GM20000 (cell line): ENCODE measurements at places on chromosomes 1 and 21.

DNA sequence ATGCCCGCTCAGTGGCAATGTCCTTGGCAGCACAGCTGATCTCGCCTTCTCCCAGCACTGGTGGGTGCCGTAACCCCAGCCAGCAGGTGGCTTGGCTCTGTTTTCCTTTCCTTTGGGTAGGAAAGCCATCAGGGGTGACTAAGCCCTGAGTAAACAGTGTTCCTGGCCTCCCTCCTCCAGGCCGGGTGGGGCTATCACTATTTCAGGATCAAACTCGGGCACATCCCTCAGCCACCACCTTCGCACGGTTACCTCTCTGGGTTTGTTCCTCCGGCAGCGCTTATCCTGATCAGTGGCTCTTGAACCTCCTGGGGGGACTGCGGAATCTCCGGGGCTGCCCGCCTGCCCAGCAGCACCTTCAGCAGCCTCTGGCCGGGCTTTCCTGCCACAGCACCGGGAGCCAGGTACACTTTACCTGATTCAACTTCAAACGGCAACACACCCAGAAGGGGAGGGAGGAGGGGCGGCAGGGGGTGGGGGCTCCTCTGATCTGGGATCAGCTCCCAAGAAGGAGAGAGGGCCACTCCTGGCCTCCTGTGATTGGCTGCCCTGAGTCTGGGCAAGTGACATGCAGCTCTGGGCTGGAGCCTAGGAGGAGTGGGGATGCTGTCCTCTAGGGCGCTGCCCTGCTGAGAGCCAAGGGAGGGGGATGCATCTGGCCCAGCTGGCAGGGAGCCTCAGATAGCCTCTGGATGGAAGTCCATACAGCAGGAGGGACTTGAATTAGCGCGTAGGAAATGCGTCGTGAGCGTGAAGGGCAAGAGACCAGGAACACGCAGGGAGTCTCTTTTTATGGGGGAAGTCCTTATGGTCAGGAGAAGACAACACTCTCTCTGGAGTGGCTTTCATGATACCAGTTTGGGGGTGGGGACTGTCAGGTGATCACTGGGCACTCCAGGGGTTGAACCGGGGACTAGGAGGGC lies at the start of gene ASCL5:
Gene ASCL5 (minus strand): TSS at position 353 of the 923 bp plus-strand sequence. CDS start 11,812 bp downstream, outside the sequence.
- DNase-seq, result no peak

DNA sequence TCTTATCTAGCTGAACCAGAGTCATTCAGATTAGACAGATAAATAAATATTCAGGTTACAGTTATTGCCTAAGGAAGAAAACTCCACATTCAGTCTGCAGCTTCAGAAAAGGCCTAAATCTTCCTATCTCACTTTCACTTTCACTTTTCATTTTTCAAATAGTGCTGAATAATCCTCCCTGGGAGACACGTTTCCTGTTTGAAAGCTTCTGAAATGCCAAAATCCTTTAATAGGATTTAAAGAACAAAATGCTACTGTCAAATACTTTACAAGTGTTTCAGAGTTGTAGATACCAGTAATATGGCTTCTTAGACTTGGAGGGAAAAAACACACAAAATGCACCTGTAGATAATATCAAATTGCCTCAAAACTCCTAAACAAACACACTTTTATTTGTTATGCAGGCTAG lies 3.9 kb downstream of the PSMB2 start:
- peak; percentile 34 for DNase-seq

GRCh38 chr1:91763252-91763651 lies 122.7 kb downstream of the TGFBR3 start:
- DNase-seq, result no peak

GRCh38 chr1:234730475-234730769 lies 120.4 kb upstream of the IRF2BP2 start:
- DNase-seq, result no peak

DNA sequence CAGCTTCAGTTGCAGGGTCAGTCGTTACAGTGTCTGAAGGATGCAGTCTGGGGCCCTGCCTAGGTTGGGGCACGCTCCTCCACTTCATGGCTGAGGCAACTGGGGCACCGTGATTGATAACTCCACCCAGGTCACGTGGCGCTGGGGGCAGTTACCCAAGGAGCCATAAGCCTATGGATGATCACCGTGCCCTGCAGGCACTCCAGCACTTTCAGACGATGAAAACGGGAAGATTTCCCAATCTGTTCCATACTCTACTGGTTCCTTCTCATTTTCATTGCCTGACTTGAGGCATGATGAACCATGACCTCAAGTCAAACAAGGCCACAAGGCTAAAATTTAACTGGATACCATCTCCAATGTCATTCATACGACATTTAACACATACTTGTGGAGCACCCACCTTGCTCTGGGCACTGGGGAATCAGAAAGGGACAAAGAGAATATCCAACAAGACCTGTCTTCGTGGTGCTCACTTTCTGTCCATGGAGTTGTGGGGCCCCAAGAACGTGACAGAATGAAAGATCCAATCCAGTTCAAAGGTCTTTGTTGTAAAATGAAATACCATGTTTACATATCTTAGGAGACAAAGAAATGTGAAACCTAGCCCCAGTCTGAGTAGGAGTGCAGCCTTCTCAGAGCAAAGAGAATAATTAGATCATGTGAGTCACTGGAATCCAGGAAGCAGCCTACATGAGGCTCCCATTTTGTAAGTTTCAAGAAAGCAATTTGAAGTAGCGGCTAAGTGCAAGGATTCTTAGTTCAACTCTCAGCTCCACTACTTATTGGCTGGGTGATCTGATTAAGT lies 39.4 kb upstream of the SPOCD1 start:
- DNase-seq, result no peak

DNA sequence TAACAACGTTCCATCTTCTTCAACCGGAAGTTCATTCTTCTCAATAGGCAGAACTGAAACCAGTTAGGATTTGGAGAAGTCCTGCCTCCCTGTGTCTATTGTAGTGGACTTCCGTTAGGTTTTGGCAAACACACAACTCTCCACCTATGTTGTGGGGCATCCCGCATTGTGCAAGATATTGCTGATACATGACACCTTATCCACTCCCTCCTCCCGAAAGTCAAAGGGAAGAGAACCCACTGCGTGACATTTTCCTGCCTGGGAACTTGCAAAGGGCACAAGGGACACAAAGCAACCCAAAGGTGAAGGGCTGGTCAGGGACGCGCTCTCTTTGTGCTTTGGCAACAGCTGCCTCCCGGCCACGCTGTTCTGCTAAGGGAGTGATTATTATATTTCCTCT lies 164.8 kb downstream of the TPR start:
- no peak for DNase-seq

DNA sequence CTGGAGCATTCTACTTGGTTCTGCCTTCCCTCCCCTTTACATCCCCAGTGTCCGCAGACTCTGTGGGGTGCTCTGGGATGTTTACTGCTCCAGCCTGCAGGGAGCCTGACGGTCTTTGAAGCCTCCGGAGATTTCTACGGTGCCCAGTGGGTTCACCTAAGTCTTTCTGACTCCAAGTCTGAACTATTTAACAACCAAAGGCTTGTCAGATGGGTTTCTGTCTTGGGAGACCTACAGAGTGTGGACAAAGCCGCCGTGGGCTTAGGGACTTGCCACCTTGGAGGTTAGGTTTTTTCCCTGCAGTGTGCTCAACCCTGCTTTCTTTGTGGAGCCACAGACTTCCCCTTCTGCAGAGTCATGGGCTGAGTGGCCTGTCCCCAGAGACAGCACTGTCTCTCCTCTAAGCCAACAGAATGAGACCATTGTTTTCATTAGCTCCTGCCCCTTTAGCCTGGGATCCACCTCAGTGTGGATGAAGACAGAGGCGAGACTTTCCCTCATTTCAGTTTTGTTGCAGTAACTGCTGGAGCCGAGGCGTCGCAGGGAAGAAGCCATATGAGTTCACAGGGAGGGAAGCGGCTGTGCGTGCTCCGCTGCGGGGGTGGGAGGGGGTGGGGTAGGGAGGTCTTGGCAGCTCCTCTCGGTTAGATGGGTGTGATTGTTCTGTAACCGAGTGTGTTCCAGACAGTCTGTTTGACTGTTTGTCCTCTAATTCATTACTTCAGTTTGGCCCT lies 120.7 kb downstream of the CNIH3 start:
- peak; percentile 62 for DNase-seq

GRCh38 chr1:159140474-159140873 lies 30.9 kb upstream of the CADM3 start:
- no peak for DNase-seq

GRCh38 chr1:59236721-59237545 lies 60.0 kb upstream of the FGGY start:
- DNase-seq, result no peak

DNA sequence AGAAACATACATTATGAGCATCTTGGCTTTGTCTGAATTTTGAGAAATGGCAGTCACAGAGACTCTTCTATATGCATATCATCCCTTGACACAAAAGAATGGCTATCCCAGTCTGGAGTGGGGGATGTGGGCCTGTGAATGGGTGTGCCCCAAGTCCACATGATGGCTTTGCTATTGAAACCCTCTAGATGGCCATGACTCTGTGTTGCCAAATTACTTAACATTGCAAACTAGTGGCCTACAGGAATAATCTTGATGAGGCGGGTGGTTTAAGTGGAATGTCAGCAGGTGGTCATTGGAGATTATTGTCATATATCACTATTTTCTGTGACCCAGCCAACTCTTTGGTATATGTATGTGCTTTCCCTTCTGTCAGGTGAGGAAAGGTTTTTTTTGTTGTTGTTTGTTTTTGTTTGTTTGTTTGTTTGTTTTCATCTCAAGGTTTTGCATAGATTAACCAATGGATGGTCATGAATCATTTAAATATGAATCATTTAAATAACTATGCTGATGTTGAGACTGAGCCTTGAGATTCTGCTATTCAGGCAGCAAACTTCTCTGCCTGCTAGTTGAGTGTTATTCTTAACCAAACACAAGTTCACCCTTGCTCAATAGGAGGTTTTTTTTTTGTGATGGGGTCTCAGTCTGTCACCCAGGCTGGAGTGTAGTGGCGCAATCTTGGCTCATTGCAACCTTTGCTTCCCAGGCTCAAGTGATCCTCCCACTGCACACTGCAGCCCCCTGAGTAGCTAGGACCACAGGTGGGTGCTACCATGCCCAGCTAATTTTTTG lies 103.0 kb downstream of the NOS1AP start:
- no peak for DNase-seq

DNA sequence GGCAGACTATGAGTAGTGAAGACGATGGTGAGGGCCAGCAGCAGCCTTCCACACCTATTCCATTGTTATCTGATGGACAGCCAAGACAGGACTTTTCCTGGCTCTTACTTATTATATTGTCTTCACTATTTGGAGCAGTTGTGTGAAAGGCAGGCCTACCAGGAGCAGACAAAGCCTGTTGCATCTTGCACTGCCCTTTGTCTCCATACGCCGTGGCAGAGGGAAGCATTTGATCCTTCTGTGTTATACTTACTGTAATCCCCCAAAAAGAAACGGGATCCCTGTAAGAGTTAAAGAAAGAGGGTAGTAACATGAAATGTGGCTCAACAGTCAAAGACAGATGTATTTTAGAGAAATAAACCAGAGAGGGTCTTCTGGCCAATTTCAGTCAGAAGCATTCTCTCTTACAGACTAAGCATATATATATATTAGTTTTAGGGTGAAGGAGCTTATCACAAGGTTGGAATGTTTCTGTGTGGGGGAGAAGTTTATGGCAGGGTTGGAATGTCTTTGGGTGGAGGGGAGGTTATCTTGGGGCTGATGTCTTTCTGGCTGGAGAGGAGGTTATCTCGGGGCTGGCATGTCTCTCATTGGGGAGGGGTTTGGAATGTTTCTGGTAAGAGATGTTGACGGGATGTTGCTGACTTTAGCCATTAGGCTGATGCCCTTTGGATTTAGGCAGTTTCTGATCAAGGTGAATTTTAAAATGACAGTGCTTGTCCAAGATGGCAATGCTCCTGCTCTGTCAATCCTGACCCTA lies 23.4 kb upstream of the HSD3B1 start:
- DNase-seq, result no peak

DNA sequence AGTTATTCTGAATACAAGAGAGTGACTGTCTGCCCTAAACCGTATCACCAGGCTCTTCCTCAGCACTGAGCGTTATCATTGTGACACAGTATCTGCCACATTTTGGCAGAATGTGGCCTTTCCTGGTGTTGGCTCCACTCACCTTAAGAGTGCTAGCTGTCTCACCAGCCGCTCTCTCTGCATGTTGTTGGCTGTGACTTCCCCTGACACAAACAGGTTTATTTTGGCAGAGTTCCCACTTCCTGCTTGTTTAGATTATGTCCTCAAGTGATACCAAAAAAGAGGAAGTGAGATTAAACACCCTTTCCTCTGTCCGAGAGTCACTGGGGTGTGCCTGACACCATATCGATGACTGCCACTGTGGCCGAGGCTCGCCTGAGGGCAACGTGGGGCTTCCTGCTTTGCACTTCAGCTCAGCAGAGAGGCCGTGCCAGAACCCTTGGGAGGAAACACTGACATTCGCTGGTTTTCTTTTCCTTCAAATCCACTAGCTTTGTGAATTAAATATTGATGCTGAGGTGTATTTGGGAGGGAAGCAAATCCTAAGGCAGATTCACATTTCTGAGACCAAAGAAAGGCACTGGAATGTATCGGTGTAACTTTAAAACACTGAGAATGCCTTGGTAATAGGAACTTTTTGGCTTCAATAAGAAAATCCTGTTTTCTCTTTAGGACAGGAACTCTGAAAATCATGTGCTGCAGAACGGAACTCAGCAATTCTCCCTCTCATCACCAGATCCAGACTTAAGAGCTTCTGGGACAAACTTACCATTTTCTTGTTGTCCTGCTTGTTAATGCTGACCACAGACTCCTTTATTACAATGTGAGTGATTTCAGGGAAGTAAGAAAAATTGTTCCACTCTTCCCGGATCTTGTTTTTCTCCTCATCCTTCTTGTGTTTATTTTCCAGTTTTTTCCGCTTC lies 102.1 kb downstream of the JAK1 start:
- DNase-seq, result peak; percentile 82

GRCh38 chr1:150578272-150579109 lies 919 bp downstream of the MCL1 start:
- DNase-seq, result no peak

DNA sequence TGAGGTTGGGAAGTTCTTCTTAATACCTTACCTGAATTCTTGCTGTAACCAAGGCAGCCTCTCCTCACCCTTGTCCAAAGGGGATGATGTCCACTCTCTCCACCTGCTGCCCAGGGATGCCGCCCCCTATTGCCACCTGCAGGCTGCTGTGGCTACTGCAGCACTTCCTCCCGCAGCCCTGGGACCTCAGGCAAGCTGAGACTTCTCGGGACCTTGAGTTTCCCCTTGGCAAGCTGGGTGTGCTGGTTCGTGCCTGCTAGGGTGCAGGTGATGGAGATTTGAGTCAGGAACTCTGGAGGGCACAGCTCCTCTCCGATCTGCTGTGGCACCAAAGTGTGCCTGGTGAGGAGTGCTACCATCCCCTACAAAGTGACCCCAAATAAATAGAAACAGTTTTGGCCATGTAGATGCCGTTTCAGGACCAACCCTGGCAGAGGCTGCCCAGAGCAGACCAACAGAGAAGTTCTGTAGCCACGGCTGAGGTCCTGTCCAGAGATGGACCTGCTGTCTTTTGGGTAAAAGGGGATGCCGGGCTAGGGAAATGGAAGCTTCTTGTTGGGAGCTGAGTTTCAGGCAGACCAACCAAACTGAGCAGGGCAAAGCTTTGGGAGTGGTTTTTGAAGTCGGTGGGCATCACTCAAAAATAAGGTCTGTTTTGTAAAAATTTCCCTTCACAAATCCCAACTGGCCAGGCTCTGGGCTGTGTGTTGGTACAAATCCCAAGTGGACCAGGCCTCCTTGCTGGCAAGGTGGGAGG lies 31.7 kb downstream of the RUNX3 start:
- DNase-seq, result peak; percentile 83
